ENCODE measurements at places on chromosomes 6 and 20.

DNA sequence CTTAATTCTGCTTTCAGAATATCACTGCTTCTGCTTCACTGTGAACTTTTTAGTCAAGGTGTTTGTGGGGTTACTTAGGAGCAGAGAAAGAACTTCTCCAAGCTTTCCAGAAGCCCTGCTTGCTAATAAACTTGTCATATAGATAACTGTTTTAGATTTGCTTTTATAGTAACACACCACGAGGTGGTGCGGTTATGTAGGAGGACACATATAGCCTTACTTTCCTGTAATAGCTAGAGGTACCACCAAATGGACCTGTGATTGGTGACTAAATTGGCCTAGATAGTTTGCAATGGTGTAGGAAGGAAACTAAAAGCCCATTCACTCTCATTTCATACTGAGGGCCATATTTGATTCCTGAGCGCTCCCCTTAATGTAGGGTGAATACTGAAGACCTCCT lies 52.3 kb upstream of the BCLAF1 start:
- no peak for DNase-seq

DNA sequence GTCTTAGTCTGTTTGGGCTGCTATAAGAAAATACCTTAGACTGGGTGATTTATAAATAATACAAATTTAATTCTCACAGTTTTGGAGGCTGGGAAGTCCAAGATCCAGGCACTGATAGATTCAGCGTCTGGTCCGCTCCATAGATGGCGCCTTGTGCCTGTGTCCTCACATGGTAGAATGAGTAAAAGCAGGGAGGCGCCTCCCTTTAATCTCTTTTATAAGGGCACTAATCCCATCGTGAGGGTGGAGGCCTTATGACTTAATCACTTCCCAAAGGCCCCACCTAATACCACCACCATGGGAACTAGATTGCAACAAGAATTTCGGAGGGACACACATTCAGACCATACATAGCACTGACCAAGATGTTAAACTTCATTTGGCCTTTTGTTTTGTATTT lies 91.2 kb upstream of the TMEM181 start:
- no peak for DNase-seq

GRCh38 chr6:20366082-20366830 lies 35.4 kb upstream of the E2F3 start:
- DNase-seq: peak; percentile 14

- DNase-seq: no peak
Observed at GRCh38 chr6:20791944-20792343, 257.7 kb downstream of the CDKAL1 start.

- no peak for DNase-seq
Observed at GRCh38 chr6:79608334-79609224, 22.6 kb upstream of the SH3BGRL2 start.

DNA sequence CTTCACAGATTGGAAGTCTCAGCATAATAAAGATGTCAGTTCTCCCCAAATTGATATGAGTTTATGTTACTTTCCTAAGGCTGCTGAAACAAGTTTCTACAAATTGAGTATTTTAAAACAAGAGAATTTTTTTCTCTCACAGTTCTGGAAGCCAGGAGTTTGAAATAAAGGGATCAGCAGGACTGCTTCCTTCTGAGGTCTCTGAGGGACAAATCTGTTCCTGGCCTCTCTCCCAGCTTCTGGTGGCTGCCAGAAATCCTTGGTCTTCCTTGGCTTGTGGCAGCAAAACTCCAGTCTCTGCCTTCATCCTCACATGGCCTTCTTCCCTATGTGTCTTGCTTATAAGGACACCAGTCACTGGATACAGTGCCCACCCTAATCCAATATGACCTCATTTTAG lies 136.1 kb downstream of the TFAP2A start:
- no peak for DNase-seq

GRCh38 chr20:25372584-25373336 lies 17.9 kb downstream of the ABHD12 start:
- DNase-seq: no peak

GRCh38 chr6:31497531-31498476 lies at the start of gene MICB:
TSS of gene MICB (plus strand) at chr6:31498145. CDS start at chr6:31498194, 49 bp downstream.
- peak; percentile 88 for DNase-seq

- no peak for DNase-seq
Observed at GRCh38 chr6:156174031-156174890, 602.9 kb upstream of the ARID1B start.

DNA sequence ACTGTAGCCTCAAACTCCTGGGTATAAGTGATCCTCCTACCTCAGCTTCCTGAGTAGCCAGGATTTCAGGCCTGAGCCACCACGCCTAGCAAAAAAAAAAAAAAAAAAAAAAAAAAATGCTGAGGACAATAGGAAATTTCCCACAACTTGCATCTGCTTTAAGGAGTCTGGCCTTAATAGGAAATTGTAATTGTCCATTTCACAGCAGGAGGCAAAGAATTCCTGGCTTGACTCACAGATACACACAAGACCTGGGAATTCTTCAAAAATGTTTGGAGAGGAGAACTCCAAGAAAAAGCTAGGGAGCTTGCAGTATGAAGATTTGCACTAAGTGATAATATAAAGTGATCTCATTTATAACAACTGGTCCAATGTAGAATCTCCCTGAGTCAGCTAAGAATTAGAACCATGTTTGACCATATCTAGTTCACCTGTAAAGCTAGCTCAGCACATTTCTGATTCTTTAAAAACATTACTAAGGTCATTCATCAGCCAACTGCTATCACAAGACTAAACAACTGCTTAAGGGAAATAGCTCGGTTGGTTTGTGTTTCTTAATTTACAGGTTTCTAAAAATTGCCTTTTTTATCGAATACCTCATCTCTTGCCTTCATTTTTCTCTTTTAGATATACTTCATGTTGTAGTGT lies 80.2 kb upstream of the SLC2A12 start:
- no peak for DNase-seq

DNA sequence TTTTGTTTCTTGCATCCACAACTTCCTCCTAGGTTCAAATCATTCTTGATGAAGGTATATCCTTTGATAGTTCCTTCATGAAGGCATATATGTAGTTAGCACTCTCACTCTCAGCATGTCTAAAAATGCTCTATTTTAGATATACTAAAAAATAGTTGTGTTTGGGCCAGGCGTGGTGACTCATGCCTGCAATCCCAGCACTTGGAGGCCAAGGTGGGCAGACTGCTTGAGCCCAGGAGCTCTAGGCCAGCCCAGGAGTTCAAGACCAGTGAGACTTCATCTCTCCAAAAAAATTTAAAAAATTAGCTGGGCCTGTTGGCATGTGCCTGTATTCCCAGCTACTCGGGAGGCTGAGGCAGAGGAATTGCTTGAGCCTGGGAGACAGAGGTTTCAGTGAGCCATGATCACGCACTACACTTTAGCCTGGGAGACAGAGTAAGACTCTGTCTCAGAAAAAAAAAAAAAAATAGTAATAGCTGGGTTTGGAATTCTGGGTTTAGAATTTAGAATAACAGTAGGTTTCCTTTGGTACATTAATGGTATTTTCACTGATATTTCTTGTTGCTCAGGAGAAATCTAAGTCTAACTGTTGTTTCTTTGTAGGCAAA lies 7.0 kb downstream of the SERAC1 start:
- no peak for DNase-seq

GRCh38 chr20:2521369-2522305 lies 12.9 kb upstream of the ZNF343 start:
- DNase-seq: peak; percentile 72

Data from activated naive CD8-positive, alpha-beta T cell treated with anti-CD3 and anti-CD28 coated beads, Interleukin-2, amount 50 U/mL, for 24 hours (primary cell).